ENCODE measurements at places on chromosomes 5 and 9.

GRCh38 chr9:134204041-134204440, 39.7 kb upstream of the RNU6ATAC start:
- DNase-seq = no peak

DNA sequence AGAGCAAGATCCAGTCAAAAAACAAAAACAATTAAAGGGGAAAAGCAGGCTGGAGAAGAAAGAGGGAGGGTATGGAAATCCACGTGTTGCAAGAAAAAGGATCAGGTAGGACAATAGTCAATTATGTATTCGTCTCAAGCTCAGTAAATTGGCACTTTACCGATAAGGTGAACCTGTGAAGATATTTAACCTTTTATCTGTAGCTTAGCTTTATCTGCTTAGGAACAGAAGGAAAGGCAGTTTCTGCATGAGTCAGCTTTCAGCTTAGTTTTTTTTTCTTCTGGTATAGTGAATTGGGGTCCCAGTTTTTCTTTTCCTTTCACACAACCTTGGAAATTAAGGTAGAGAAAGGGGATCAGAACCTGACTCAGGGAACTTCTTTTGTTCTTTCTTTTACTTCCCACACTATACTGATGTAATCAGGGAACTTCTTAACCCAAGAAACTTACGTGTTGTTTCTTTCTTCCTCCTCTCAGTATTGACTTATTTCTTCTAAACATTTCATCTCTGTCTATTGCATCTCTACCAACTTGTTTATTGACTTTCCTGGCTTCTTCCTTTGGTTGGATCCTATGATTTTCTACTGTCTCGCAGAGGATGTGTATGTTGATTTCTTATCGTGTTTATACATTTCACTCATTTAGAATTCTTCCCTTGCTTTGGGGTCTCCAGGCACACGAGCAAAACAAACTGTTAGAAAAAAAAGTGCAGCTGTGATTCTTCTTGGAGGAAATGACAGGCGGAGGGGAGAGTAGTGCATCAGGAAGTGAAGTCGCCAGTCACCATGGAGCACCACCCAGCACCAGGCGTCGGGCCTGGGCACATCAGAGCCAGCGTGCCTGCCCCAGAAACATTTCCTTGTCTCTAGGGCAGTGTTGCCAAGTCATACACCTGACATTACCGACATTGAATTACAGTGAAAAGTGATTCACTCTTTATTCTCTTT, 123.0 kb upstream of the LHFPL2 start:
- DNase-seq = no peak

GRCh38 chr5:131496400-131496713, 138.7 kb downstream of the RAPGEF6 start:
- no peak for DNase-seq

DNA sequence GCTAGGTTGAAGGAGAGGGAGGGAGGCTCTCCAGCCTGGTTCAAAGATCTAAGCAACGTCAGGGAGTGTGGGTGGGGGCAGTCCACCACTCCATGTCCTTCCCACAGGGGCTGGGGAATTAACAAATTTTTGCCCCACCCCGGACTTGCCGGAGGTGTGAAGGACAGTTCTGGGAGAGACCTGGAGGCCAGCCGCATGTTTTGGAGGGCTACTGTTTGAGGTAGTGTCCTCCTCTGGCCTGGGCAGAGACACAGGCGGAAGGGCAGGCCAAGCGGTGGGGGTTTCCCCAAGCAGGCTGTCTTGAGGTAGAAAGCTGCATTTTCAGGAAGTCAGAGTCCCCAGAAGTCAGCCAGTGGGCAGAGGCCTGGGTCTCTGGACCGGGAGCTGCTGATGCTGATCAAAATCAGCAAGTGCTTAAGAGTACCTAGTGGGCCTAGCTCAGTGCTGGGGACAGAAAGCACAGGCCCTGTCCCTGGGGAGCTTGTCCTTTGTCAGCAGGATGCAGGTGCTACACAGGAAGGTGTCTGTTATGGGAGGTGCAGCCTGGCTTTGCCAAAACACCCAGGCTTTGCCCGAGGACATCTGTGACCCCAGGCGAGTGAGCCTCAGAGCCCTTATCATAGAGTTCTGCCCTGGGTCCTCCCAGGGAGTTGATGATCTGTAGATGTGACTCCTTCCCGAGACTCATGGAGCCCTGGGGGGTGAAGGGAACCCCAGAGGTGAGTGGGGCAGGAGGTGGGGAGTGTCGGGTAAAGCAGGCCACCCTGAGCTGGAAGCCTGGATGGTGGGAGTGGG, 18.5 kb downstream of the JADE2 start:
- DNase-seq = no peak

DNA sequence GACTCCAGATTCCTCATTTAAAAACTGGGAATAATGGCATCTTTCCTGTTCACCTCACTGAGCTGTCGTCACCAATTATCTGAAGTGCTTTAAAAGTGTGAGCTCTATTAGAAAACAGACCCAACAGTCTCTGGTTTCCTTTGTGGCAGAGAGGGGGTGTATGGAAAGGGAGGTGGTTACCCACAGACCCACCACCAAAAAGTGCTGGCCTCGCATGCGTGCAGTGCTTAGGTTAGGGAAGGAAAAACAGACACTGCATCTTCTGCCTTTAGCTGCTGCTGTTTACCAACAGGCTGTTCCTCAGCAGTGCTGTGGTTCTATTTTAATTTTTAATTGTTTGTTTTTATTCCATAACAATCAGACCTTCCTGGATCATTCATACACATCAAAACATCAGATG, 249.6 kb downstream of the PIK3R1 start:
- no peak for DNase-seq

GRCh38 chr5:71809446-71809845, 90.4 kb downstream of the CARTPT start:
- DNase-seq = no peak

- no peak for DNase-seq
Observed at GRCh38 chr5:126433701-126434100, 10.5 kb downstream of the GRAMD2B start.

- DNase-seq = no peak
Observed at GRCh38 chr5:6822068-6822467, 108.8 kb downstream of the TENT4A start.

DNA sequence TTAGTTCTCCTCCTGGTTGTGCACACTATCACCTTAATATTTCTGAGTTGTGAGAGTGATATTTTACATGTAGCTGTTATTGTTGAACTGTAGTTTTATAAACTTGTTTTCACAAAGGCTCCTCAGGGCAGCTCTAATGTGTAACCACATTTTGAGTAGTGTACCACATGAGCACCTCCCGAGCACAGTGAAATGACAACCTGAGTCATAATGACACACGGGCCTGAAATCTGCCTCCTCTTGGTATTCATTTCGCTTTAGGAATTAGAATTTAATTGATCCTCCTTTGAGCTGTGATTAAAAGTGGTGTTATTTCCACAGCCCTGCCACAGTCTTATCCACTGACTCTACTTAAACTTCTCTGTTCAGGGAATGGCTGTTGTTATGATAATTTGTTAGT, 7.9 kb downstream of the MTRR start:
- DNase-seq = no peak

GRCh38 chr5:153211076-153211475, 279.4 kb upstream of the GRIA1 start:
- no peak for DNase-seq

DNA sequence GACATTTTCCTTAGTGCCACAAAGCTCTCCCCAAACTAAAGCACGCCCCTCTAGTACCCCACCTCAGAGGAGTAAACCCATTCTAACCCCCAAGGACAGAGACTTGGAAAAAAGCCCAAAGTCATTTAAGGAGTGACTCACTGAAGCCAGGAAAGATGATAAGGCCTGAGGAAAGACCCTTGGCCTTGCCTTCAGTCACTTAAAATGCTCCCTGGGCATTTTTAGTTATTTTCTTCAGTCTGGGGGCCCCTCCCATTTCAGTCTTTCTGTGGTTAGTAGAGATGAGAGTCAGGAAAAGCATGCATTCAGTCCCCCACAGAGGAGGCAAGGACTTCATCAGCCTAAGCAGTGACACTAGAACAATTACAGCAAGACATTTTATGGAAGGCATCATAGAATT, 13.7 kb upstream of the TLX3 start:
- no peak for DNase-seq

- no peak for DNase-seq
Observed at GRCh38 chr9:110136802-110137201, 71.2 kb downstream of the C9orf152 start.

GRCh38 chr5:142475102-142475513, 150.3 kb upstream of the SPRY4 start:
- no peak for DNase-seq

DNA sequence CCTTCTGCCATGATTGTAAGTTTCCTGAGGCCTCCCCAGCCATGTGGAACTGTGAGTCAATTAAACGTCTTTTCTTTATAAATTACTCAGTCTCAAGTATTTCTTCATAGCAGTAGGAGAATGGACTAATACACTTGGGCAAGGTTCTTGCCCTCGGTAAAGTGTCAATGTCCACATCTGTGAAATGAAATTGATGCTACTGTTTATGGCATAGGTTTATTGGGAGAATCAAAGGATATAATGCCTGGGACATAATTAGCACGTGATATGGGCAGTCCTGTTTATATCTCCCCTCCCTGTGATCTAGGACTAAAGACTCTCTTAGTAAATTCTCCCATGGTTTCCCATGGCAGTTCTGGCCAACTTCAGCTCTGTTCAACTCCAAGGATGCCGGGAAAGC, 19.4 kb downstream of the TMEM174 start:
- DNase-seq = no peak

DNA sequence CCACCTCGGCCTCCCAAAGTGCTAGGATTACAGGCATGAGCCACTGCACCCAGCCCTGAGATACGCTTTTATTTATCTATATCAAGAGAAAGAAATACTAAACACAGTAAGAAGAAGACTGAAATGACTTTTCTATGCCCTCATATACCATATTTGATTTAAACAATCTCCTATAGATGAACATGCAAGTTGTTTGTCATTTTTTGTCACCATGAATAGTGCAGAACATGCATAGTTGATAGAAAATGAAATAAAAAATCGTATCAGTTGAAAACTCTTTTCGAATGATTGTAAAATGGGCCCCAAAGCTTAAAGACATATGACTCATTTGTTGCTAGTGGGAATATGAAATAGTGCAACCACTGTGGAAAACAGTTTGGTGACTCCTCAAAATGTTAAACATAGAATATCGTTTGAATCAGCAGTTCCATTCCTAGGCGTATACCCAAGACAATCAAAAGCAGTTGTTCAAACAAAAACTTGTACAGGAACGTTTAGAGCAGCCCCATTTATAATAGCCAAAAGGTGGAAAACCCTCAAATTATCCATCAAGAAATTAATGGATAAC, 61.4 kb upstream of the ANKH start:
- DNase-seq = no peak

DNA sequence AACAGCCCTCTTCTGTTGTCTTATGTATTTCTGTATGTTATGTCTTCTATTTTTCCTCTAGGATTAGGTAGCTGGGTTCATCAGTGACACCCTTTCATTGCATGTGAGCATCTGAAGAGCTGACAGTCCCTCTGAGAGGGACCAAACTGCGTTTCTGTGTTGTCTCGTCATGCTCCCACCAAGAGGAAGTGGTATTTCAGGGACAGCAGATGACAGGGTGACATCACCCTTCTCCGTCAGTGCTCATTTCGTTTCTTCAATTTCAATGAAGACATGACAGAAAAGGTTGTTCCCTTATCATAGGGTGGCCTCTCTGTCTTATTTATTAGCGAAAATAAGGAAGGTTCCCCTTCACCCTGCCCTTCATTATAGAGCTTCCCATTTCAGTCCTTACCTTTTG, 225.9 kb upstream of the NR4A3 start:
- DNase-seq = no peak

- DNase-seq = no peak
Observed at GRCh38 chr9:120761006-120761405, 32.2 kb downstream of the FBXW2 start.

- no peak for DNase-seq
Observed at GRCh38 chr9:110013064-110013463, 194.9 kb downstream of the C9orf152 start.

DNA sequence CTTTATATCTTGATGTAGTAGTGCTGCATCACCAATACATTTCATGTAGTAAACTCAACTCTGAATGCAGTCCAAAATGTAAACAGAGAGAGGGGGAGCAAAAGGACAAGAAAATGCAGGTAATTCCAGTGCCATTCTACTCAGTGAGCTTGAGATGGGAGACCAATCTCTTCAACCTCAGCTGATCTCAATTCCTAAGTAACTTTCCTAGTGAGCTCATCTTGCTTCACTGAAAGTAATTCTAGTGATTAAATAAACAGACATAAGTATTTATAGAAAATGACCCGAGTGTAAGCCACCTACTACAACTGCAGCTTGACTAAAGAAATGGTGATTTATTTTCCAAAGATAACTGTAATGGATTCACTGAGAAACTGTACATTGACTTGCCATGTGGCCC, 424.5 kb downstream of the DMRT2 start:
- no peak for DNase-seq

GRCh38 chr9:110048976-110049698, 158.8 kb downstream of the C9orf152 start:
- no peak for DNase-seq

DNA sequence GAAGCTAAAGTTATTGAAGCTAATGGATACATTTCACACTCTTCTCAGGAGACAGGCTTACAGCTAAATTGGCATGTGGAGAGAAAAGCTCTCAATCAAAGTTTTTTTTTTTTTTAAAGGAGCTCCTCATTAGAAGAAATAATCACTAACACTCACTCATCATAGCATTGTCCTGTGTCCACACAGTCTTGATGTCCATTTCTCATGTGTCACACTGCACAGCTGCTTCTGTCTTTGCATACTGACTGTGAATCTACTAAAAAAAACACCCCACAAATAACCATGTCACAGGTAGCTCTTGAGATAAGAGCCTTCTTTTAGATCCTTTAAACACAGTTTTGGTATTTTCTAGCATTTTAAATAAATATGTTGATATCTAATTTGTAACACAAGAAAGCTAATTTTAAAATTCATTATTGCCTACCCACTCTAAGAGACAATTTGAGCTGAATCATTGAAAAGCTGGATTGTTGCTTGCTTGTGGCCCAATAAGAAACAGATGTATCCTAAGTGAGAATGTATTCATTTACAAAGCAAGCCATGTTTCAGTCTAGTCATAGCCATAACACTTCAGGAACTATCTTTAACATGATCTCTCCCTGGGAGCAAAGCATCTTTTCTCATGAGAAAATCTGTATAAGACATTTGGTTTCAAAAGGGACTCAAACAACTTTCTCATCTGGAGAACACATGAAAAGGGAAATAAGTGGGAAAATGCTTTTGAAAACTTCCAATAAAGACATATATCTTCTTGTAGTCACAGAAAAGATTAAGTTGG, 48.1 kb upstream of the PCSK1 start:
- no peak for DNase-seq

GRCh38 chr9:78187763-78188484, 48.0 kb upstream of the CEP78 start:
- DNase-seq = no peak

GRCh38 chr5:161340012-161340411, 206.5 kb downstream of the GABRB2 start:
- no peak for DNase-seq

DNA sequence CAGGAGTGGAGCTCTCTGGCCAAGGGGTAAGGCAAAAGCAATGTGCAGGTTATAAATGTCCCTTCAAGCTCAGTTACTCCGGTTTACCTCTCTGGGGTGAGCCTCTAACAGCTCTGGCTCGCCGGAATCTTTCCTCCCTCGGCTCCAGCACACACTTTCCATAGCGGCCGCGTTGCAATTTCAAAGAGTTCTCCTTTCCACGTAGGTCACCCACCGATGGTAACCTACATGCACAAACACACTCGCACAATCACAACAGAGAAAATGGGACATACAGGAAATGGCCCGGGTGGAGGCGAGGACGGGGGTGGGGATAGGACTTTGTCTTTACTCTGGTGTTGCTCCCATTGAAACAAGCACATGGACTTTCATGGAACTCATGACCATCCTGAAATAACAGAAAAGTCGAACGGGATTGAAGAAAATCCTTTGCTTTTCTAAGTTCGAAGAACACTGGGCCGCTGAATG, 1.2 kb downstream of the LHFPL2 start:
- no peak for DNase-seq
